ENCODE measurements at places on chromosomes 12 and 14.
A peak's percentile ranks its signal among the peaks of the same experiment; 100 is the strongest.

GRCh38 chr12:132506328-132507160, 16.6 kb downstream of the FBRSL1 start:
- peak; percentile 94 for DNase-seq

GRCh38 chr12:101439236-101439635, 31.7 kb upstream of the ARL1 start:
- no peak for DNase-seq

GRCh38 chr14:72451054-72451972, 442.6 kb downstream of the DPF3 start:
- peak; percentile 25 for DNase-seq

DNA sequence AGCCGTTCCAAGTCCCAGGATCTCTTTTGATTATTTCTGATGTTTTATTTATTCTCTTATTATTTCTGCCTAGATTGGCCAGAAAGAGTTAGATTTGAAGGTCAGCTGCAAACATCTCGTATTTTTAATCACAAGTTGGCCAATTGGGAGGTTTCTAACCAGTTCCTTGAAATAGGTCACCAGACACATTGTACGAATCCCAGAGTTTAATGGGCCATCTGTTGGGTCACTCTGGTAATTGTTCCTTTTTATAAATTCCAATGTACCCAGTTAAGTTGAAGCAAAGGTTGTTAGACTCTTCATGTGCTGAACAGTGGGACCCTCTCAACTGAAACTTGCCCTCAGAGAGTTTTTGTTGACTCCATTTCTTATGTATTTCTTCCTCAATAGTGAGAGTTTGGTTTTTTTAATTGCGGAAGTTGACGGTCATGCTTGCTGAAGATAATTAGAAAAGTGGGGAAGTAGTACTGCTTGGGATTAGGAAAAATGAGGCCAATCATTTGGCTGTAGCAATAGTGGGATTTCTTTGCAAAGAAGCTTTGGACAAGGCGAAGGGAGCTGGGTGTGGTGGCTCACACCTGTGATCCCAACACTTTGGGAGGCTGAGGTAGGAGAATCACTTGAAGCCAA, 382.7 kb upstream of the RGS6 start:
- DNase-seq, result no peak

GRCh38 chr14:91063119-91063518, 2.7 kb upstream of the RPS6KA5 start:
- no peak for DNase-seq

DNA sequence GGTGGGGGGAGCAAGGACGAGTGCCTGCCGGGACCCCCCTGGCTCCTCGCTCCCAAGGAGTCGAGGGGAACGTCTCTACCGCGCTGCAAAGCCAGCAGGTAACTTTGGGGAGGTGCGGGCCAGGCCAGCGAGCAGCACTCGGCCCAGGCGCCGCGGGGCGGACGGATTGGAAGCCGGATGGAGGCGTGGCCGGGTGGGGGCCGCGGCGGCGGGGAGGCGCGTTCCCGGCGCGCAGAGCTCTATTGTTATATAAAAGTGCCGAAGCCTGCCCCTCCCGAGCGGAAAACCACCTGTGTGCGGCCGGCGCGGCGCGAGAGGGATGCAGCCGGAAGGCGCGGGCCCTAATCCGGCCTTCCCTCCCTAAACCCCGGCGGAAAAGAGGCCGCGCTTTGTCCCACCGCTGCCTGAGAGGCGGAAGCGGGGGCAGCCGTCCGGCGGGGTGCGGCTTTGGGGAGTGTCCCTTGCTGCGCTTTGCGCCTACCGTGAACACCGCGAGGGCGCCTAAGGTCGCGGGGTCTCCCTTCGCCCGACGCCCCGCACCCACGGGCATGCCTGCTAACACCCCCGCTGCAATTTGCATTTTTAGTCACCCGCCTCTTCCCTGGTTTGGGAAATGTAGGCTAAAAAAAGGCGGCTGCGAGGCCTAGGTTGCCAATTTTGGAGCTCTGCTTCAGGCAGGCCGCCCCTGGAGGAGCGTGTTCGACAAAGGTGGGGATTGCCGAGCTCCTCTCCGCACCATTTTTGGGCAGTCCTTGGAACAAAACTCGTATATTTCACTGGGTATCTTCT, 1.7 kb upstream of the DUSP6 start:
- DNase-seq, result no peak

DNA sequence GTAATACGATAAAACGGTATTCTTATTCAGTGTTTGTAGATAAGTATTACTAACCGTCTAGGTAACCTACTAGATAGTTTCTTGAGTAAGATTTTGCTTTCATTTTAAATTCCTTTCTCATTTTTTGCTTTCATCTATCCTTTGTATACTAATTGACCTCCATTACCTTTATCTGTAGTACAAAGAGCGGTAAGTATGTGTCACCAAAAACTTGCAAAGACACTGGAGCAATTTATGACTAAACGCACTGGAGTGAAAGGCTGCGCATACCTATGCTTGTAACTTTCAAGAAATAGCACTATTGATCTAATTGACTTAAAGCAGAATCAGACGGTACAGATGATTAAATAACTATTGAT, 1.7 kb downstream of the ARHGAP5 start:
- no peak for DNase-seq

DNA sequence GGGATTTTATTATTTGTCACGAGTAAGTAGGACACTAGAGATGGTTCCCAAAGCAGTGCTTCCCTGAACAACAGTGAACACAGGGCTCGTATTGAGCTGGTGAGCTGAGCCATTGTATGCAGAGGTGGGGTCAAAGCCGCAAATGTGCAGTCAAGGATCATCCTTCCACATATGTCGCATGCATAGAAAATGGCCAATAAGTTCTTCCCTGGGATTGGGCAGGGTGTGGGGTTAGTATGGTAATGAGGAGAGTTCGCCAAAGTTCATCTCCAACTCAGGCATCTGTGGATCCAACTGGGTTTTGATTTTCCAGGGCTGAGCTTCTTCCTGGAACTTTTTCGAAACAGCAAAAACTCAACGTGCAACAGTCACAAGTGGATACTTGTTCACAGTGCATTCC, 86.6 kb downstream of the CMKLR1 start:
- DNase-seq, result no peak

Measured in GM19239 (cell line).